ENCODE measurements at places on chromosomes 11 and 22. TPM values are rescaled to one million over a fixed set of nuclear protein-coding genes. Genes with fewer than 3 reads are reported as not detected.

CATSPER1 gene
- total RNA-seq: 1.2 TPM

CARD16 gene
- total RNA-seq: 55.9 TPM

ME3 gene
- 21.6 TPM for total RNA-seq

ARVCF gene
- 18.2 TPM for total RNA-seq

LARGE2 gene
- 7.5 TPM for total RNA-seq

All from left lung (tissue), 14 donors.